ENCODE measurements at places on chromosomes 1 and 21.
A peak's percentile ranks its signal among the peaks of the same experiment; 100 is the strongest.

- DNase-seq = no peak
Observed at GRCh38 chr1:53629101-53629691, 109.8 kb downstream of the GLIS1 start.

GRCh38 chr1:193183019-193183627 is 3.3 kb downstream of the B3GALT2 start:
- DNase-seq = peak; percentile 69

- no peak for DNase-seq
Observed at GRCh38 chr1:39043513-39043912, 17.4 kb downstream of the NDUFS5 start.

DNA sequence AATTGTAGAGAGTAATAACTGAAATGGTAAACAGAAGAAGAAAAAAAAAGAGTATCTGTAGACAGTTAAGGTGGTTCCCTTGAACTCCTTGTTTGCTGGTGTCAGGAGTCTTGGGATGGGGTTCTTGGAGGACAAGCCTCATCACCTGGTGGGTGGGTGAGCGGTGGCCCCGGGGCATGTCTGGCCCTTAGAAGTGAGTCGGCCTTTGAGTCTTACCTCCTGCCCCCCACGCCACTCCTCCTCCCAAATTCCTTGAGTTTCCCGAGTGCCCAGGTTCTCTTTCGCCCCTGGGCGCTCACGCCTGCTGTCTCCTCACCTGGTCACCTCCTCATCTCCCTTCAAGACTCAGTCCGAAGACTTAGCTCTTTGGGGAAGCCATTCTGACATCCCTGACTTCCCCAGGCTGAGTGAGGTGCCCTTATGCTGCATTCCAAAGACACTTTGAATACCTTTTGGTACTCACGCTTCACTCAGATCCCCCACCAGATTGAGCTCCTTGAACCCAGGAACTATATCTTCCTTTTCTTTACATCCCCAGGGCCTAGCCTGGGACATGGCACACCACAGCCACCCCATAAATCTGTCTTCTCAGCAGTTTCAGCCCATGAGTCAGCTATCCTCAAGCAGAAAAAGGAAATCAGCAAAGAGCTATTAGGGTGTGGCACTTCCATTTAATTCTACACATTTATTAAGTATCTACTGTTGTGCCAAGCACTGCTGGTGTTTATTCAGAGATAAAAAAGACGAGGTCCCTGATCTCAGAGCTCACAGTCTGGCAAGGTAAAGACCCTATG is 13.5 kb upstream of the IKBKE start:
- peak; percentile 75 for DNase-seq

DNA sequence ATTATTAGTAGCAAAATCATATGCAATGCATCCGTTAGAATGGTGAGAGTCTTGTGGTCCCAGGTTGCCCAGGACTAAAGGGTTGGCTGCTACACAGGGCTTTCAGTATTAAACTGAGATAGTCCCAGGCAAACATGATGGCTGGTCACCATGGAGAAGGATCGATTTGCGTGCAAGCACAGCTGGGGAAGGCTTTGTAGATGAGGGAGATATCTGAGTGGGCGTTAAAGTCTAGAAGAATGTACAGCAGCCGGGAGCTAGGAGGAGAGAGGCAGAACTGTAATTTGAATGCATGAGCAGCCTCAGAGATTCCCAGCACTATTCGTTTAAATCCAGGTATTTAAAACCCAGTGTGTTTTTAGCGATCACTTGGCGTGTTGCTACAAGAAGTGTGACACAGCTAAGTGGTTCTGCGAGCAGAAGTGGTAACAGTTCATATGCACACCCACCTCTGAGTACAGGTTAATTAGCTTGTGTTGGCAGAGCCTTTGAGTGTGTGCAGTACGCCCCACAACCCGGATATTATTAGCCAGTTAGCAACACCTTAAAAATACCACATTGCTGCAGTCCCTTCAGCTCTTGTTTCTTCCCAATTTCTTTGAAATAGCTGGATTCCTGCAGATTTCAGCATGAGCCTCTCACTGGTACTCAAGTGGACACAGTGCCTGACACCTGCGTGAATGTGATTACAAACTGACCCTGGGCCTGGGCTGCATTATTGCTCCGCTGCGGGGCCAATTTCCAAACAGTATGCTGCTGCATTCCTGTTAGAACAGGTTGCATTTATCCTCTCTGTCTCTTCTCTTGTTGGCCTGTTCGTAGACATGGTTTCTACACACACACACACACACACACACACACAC is 67.2 kb upstream of the SCAF4 start:
- DNase-seq = no peak

- no peak for DNase-seq
Observed at GRCh38 chr1:160459687-160460086, 59.3 kb downstream of the VANGL2 start.

DNA sequence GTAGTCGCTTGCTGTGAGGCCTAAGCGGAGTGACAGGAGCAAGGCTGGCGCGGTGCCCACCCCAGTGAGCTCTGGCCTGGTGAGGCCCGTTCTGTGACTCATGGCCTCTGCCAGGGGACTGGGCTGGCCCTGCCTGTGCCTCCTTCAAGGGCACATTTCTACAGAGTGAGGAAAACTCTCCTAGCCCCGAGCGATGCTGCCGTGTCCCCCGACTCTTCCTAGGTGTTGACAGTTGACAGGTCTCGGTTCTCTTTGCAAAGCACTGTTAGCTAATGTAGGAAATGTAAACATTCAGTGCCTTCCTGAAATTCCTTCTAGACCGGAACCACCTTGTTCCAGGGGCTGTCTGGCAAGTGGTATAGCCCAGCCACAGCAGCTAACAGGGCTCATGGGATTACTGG is 43.9 kb downstream of the ABCG1 start:
- DNase-seq = peak; percentile 22

DNA sequence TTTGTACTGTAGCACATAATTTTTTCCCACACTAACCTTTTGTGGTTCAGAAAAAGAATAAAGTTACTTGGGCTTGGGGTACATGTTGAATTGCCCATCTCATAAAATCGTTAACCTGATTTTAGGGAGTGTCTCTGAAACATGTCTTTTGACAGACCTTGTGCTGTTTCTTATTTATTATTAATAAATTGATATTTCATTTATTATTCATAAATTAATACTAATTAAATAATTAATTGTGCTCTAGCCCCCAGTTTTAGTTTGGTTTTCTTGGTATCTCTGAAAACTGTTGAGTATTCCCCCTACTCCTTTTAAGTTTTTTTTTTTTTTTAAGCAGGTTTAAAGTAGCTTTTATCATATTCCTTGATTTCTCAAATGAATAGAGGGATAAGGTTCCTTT is 27.9 kb downstream of the CAMTA1 start:
- no peak for DNase-seq

DNA sequence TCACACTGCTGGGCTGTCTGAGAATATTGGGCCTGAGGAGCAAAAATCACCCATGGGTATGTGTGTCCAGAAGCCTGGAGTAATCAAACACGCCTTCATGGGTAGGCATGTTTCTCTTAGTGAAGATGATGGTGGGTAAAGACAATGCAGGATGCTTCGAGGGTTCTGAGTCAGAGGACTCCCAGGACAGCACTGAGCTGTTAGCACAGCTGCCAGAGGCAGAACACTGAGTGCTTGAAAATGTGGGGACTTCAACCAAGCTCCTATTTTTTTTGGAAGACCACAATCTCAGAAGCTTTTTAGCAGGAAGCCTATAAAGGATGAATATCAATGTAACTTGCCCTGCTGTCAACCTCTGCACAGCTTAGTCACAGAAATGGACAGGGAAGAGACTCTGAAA is 7.9 kb upstream of the NT5C1A start:
- DNase-seq = peak; percentile 37

- no peak for DNase-seq
Observed at GRCh38 chr1:87953121-87953520, 624.4 kb downstream of the LMO4 start.

- DNase-seq = peak; percentile 38
Observed at GRCh38 chr1:119773711-119774241, 5.1 kb upstream of the HMGCS2 start.

DNA sequence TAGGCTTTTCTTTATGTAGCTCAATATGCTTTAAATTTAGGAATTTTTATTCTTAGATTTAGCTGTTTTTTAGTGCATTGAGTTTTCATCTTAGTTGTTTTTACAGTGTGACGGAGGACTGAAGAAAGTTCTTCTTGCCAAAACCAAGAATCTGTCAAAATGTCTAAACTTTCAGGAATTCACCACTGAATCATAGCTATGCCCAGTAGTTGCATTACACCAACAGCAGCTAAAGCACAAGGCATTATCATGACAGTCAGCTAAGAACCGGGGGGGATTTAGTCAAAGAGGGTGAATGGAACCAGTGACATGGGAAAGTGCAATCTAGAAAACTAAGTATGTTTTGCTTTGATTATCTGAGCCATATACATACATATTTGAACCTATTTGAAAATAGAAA is 6.5 kb upstream of the C1orf146 start:
- peak; percentile 86 for DNase-seq

- DNase-seq = no peak
Observed at GRCh38 chr1:188056011-188056410, 1227.3 kb downstream of the PLA2G4A start.

DNA sequence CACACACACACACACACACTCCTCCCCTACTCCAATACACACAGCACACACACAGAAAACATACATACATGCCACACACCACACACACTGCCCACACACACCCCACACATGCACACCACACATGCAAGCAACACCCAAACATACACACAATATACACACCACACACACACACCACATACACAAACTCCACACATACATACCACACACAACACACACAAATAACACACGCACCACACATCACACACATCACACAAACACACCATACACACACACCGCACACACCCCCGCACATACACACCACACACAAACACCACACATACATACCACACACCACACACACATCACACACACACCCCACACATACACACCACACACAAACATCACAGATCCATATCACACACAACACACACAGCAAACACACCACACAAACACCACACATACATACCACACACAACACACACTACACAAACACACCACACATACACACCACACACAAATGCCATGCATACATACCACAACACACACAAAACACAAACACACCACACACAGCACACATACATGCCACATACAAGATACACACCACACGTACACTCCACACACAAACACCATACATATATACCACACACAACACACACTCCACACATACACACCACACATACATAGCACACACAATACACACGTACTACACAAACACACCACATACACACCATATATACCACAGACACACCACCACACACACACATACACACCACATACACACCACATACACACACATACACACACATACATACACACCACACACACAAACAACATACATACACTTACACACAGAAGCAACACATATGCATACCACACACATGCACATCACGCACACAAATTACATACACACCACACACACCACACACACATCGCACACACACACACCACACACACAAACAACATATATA is 932 bp upstream of the RAB7B start:
- DNase-seq = no peak

DNA sequence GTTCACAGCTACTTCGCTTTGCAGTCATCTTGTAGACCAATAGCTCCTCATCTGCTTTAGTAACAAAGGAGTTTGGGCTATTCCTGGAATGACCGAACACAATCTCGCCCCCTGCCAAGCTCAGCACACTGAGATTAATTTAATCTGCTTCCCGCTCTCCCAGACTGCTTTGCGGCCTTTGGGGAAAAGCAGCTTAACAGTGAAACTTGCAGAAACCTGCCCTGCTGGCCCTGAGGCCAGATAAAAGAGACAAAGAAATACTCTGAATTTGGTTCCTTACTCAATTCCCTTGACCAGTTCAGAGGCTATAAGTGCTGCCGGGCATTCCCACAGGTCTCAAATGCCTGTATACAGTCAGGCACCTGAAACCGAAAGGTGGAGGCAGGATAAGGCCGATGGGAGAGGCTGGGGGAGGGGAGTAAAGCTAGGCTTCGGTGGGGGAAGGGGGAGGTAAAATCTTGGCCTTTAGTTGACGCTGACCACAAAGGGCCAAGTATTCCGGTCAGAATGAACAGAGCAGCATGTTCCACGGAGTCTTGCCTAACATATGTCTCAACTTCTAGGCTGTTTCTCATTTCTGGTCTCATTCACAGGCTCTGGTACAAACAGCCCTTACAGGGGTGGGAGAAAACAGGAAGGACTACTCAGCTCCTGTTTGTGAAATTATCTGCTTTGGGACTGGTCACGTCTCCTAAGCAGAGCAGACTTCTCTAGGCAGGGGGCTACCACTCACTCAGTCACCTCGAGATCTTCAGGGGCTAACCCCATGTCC is 17.7 kb upstream of the A3GALT2 start:
- DNase-seq = peak; percentile 92

- DNase-seq = no peak
Observed at GRCh38 chr1:12359359-12360133, 129.7 kb downstream of the VPS13D start.

- DNase-seq = no peak
Observed at GRCh38 chr1:154953611-154954038, 2.3 kb downstream of the PBXIP1 start.

- DNase-seq = peak; percentile 94
Observed at GRCh38 chr1:167819849-167820683, 93.9 kb downstream of the ADCY10 start.

DNA sequence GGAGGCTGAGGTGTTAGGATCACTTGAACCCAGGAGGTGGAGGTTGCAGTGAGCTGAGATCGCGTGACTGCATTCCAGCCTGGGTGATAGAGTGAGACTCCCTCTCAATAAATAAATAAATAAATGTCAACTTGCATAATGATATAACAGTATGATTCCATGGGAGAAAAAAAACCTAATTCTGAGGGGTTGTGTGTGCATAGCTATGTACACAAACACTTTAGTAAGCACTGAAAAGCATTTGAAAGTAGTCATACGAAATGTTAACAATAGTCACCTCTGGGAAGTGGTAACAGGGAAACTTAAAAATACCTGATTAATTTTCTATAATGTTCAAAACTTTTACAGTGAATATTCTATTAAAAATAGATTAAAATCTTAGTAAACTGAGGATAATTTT is 43.2 kb downstream of the ANKRD13C start:
- no peak for DNase-seq

GRCh38 chr1:94322696-94323095 is 85.3 kb upstream of the ARHGAP29 start:
- peak; percentile 28 for DNase-seq

DNA sequence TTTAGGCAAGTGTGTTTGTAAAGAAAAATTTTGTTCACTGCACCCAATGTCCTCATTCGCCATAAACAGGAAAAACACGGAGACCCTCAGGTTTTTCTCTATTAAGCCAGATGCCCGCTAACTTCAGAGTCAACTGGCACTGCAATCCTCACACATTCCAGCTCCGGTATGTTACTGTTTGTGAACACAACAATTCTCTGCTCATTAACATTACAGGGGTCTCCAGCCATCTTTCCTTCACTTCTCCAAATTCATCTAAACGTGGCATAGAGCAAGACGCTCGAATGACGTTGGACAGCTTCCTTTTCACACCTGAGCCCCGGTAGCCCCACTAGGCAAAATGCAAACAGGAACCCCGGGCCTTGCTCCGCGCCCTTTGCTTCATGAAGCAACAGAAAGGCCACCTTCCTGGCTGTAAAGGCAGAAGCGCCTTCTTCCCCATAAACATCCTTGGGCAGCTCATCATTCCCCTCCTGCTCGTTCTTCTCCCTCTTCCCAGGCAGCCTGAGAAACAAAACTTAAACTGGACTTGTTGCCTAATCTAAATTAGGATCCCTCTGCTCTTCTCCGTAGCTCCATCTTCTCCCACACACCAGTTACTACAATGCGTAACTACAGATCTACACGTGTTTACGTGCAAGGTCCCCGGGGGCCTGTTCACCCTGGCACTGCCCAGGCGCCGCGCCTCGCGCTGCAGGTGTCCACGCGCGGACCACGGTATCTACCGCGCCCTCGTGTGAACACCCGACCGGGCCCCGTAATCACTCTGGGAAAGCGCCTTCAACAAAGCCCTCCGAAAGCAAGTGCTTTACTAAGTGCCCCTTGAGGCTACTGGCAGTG is 1.2 kb downstream of the LBR start:
- DNase-seq = peak; percentile 64
